ENCODE measurements at places on chromosomes 5 and 9.
A peak's percentile ranks its signal among the peaks of the same experiment; 100 is the strongest.

DNA sequence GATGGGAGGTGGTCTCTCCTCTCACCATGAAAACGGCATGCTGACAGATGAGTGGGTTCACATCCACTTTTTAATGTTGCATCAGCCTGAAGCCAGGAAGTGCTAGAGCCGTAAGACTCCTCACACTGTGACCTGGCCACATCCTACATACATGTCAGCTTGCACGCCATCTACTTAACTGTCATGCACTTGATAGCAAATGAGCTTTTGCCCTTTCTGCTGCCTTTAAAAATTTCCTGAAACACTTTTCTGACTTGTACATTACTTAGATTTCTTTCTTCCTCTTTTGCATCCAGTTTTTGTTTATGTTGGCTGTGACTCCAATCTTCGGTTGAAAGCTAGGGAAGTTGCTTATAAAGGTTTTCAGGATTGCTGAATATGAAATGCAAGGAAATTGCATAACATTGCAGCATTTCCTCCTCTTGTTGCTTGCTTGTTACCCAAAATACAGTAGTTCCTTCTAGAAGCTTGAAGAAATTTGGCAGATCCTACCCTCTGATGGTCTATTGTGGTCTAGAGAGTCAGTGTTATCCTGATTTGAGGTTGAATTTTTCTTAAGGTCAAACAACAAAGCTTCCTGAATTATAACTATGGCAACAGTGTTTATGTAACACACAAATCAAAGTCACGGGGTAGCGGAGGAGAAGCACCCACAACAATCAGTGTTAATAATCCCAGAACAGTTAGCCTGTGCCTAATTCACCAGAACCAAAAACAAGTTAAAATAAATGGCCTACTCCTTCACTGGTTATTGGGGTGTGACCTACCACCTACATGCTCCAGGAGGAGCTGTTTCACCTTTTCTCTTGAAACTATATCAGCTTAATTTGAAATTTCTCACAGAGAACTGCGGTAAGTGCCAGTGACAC lies 232.5 kb downstream of the ARHGAP26 start:
- DNase-seq: peak; percentile 13

DNA sequence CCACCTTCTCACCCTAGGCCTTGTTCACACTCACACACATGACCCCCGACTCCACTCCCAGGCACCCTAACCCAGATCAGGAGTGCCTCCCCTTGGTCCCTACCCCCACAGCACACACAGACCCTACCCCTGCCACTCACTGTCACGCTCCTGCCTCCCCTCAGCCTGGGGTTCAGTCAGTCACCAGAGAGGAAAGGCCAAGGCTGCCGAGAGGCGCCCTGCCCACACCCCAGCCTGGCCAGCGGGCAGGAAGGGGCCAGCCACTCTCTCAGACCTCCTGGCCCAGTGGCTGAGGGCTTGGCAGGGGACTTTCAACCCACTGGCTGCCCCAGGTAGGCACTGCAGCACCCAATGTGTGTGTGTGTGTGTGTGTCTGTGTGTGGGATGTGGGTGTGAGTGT lies 122.4 kb upstream of the MVB12B start:
- no peak for DNase-seq

DNA sequence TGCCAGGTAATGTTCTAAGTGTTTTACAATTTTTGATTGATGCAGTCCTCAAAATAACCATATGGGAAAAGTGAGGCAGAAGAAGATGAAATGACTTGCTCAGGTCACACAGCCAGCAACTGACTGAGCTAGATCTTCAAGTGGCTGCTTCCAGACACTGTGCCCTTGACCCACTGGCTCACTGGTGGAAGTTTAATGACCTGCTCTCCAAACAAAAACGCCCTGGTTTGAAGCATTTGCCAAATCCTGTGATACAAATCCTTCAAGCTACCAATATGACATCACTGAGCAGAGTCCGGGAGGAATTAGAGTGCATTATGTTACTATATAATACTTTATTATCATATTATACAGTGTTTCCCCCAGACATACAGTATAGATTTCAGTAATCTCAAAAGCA lies 459.4 kb downstream of the GADD45G start:
- no peak for DNase-seq

DNA sequence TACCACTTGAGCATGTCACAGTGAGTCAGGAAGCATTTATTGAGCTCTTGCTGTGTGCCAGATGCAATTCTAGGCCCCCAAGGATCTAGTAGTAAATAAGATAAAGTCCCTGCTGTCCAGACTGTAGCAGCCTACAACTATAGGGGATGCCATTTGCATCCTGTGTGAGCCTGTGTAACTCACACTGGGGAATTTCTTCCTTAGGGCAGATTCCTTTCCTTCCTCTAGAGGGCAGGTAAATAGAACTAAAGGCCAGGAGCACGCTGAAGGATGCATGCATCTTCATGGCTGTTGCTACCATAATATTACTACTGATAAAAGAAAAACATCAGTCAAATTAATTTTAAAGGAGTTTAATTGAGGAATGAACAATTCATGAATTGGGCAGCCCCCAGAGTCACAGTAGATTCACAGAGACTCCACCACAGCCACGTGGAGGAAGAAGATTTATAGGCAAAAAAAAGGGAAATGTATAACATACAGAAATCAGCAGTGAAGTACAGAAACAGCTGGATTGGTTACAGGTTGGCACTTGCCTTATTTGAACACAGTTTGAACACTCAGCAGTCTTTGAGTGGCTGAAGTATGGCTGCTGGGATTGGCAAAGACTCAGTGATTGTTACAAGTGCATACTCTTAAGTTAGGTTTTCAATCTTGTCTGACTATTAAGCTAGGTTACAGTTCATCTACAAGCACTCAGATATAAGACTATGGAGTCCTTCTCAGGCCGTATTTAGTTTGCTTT lies 98.9 kb downstream of the ACTL7B start:
- no peak for DNase-seq

DNA sequence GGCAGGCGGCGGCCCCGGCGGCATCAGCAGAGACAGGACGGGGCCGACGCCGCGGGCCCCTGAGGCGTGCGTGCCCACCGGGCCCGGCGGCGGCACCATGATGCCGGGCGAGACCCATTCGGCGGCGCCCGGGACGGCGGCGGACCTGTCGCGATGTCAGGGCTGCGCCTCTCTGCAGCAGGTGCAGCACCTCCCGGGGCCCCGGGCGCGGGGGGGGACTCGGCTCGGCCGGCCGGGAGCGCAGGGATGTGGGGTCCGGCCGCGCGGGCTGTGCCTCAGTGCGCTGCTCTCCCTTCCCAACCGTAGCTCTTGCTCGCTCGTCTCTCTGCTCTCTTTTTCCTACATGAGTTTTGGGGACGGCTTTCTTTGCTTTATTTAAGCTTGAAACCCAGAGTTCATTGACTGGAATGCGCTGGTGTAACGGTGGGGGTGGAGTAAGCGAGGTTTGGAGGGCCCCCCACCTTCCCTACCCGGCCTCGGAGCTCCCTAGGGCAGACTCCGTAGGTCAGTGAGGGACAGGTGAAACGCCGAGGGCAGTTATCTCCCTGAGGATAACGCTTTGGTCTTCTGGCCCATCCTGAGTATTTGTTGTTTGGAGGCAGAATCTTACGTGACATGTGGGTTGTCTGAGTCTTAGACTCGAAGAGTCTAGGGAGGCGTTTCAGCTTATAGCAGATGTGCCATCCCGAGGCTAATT lies 490 bp downstream of the ICE1 start:
- DNase-seq: no peak

- no peak for DNase-seq
Measured at GRCh38 chr5:175195698-175196656, 248.0 kb downstream of the DRD1 start.

DNA sequence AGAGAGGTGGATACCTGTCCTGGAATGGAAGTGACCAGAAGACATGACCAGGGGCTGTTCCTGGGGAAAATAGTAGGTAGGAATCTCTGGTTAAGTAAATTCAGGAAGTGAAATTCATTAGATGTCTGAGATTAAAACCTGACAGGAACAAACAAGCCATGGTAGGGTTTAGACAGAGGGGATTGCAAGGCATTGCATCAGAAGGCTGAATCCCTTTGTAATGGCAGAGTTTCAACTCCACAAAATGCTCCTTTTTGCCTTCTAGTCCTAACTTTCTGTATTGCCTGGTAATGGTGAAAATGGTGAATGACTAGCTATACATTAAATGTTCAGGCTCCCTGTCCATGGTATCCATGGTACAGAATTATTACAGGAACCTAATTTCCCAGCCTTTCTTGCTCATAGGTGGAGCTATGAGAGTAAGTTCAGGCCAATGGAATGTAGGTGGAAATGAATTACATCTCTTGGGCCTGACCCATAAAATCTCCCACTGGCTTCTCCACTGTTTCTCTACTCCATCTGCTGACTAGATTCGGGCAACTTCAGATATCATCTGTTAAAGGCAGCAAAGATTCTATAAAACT lies 113.4 kb upstream of the CNTLN start:
- DNase-seq: no peak

DNA sequence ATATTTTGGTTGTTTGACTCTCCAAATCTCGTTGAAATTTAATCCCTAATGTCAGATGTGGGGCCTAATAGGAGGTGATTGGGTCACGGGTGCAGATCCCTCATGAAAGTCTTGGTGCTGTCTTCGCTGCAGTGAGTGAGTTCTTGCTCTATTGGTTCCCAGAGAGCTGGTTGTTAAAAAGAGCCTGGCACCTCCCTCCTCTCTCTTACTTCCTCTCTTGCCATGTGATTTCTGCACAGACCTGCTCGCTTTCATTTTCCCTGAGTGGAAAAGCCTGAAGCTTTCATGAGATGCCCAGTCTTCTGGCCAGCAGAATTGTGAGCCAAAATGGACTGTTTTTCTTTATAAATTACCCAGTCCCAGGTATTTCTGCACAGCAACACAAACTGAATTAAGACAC lies 221.6 kb downstream of the MAT2B start:
- peak; percentile 1 for DNase-seq

- DNase-seq: no peak
Measured at GRCh38 chr5:2797160-2797559, 45.7 kb upstream of the IRX2 start.

DNA sequence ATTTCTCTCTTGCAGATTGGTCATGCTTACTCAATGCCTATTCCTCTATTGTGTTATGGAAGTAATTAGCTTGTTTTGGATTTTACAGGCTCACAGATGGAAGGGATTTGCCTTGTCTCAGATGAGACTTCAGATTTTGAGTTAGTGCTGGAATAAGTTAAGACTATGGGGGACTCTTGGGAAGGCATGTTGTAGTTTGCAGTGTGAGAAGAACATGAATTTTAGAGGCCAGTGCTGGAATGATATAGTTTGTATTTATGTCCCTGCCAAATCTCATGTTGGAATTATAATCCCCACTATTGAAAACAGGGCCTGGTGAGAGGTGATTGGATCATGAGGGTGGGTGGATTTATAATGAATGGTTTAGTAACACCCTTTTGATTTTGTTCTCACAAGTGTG lies 6.1 kb upstream of the TUSC1 start:
- DNase-seq: no peak

DNA sequence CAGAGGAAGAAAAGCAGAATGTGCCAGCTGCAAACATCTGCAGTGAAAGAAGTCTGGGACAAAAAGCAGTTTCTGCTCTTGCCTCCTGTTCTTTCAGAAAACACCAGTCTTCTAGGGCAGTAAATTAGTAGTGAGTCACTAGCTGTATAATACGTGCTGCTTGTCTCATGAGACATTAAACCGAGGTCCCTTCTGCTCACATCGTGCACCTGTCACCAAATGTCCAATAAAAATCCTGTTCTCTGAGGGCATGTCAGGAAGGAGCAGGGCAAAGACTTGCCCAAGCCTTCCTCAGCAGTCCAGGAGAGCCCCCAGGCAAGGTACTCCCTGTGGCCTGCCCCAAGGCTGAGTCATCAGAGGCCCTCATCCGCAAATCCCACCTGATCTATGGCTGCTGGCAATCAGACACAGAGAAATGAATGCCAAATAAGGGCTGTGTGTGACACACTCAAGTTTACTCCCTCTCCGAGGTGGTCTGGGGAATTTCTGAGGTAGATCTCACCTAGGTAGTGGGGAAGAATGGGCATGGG lies 255.3 kb upstream of the SMARCA2 start:
- DNase-seq: no peak

DNA sequence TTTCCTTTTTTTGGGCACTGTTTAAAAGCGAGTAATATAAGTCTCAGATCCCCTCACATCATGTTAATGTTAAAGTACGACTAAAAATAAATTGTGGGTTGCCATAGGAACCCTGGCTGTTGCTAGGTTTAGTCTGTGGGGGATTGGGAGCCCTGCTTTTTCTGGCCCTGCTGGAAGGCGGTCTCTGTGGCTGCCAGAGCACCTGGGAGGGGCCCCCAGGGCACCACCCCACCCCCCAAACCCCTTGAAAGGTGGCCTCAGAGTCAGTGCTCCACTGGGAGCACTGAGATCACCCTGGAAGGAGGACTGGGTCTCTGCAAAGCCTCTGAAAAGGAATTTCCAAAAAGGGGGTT lies 66.2 kb upstream of the NEURL1B start:
- no peak for DNase-seq

- no peak for DNase-seq
Measured at GRCh38 chr9:99162759-99163364, 57.9 kb downstream of the TGFBR1 start.

- DNase-seq: no peak
Measured at GRCh38 chr5:172740428-172741205, 30.4 kb downstream of the DUSP1 start.

DNA sequence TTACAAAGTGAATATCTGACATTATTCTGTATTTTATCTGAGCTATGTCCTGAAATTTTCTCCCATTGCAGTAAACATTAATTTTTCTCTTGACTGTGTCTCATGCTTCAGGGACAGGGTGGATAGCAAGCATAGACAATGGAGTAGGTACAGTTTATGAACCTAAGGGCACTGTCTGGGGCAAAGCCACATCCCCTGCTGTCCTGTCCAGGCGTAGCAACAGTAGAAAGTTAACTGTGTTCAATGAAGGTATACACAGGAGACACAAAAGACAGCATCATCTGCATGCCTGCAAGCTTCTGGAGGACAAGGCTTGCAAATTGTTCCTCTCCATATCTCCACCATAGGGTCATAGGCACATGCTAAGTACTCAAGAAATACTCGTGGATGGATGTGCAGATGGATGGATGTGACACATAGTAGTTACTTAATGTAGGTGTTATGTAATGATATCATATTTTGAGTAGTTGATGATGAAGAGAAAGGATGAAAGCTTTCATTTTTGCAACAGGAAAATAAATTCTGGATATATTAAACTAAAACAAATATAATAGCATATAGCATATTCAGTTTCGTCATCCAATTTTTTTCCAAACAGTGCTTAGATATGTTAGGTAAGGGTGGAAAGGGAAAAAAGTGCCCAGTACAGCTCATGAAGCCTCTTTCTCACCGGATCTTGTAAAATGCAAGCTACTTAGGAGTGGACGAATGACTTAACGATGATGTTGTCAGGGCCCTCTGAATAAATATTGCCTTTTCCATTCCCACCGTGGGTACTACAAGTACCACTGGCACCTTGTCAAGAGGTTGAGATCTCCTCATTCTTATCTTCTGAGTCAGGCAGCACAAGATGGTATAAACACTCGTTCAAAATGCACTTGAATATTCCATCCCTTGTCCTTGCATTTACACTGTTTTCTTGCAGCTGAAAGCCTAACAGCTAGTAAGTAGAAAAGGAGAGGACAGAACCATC lies 19.9 kb upstream of the ZSWIM6 start:
- DNase-seq: no peak

GRCh38 chr9:134752471-134753168 lies 111.0 kb downstream of the COL5A1 start:
- DNase-seq: no peak
